ENCODE measurements at places on chromosomes 2 and 18.

DNA sequence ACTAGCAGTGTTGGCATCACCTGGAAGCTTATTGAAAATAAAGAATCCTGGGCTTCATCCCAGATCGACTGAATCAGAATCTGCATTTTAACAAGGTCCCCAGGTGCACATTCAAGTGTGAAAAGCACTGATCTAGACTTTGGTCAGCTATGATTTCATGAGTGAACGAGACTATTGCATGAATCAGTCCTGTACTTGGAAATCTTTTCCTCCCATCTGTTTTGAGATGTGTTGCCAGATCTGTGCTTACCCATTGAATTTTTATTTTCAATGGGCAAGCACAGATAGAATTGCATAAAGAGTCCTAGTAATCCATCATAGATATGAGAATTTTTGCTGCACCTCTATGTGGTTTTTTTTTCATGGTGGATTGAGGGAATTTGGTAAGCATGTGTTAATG lies 64.0 kb downstream of the PMS1 start:
- no peak for DNase-seq

DNA sequence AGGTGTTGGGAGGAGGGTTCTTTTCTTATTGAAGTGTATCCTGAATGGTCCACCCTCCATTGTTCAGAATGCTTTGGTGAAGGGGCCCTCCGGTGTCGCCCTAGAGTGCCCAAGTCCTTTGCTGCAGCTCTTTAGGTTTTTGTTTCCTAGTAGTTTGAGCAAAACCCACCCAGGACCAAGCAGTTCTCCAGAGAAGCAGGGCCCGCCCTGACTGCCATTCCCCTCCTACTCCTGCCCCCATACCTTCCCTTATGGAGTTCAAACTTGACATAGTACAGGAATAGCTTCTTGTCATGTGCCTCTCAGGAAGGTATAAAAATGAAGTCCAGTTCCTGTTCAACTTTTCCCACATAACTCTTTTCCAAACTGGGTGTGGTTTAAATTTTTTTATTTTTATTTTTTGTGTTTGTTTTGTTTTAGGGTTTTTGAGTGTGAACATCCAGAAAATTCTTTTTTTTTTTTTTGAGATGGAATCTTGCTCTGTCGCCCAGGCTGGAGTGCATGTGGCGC lies 5.6 kb downstream of the MERTK start:
- DNase-seq, result no peak

DNA sequence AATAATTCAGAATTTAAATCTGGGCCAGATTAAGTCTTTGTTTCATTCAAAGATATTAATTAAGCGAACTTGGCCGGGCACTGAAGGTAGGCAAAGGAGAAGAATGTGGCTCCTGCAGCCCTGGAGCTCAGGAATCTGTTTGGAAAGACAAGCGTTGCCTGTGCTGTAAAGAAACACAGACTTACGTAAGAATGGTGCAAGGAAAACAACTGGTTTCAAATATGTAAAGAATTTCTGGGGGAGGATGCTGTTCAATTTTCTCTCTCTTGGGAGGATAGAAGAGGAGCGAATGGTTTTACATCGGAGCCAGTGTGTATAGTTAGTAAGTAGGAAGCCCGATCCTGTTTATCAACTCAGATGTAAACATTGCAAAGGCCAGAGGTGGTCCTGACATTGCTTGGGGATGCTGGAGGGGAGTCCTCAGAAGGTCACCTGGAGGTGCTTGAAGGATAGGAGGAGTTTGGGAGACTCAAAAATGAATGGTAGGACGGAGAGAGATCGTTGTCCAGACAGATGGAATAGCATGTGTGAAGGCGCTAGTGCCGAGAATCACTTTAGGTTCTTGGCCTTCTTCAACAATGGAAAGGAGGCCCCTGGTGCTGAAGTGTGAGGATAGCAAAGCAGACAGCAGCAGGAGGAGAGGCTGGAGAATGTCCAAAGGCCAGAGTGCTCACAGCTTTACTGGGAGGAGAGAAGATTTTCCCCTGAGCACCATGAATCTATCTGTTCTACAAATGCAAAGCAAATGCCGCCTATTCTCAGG lies 456.1 kb downstream of the LPIN1 start:
- no peak for DNase-seq

GRCh38 chr2:239818086-239818485 lies 207.1 kb downstream of the NDUFA10 start:
- DNase-seq, result no peak

DNA sequence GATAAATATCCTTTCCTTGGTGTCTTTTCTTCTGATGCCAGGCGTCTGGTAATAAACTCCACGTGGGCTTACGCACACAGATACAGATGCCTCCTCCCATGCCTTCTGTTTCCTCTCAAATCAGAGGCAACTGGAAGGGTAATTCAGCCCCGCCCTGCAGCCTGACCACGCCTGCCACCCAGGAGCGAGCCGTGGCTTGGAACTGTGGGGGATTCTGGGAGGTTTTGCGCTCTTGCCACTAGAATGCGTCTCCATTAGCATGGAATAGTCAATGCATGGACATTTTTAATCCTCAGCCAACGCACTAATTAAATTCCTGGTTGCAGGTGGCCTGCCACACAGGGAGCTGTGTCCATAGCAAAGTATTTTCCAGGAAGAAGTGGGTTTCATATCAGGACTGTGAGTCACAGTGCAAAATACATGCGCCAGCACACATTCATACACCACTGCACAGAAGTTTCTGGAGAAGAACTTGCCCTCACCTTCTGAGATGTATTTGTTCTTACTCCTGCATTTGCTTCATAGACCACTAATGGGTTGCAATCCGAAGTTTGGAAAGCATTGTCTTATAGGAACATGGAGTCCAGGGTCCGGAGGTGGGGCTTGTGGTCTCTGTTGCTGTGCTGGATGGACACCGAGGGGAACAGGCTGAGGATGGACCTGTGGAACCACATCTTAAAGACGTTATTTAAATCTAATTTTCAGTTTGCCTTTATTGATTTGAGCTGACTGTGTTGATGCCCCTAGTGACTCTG lies 151.4 kb downstream of the LDLRAD4 start:
- no peak for DNase-seq

DNA sequence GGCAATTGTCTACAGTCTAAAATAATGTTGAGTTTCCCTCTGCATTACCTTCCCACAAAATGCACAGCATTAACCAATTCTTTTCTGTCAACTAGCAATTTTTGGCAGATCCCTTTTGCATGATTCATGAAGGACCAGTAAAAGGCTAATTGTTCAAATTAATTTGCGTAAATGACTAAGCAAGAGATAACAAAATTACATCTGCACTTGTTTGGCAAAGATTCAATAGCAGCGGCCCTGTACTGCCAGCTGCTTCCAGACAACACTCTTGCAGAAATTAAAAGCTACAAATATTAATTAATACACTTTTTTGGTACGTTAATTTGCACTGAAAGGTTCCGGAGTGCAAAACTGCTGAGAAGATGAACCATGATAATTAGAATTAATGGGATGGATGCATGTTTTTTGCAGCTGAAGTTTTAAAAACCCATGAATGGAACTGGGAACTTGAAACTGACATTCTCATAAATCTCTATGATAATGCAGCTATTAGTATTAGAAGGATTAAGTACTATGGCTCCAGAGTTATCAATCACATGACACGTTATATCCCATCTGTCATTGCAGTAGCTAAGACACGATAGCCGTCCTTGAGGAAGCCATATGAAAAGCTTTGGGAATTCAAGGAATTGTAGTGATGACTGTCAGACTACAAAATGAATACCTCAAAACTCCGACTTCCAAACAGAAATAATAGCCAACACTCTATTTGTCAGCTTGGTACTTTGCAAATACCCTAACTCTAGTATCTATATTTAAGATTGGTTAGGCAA lies 1268.3 kb upstream of the ACVR2A start:
- no peak for DNase-seq

- DNase-seq, result no peak
Observed at GRCh38 chr18:12403601-12404506, 3.9 kb upstream of the PRELID3A start.

DNA sequence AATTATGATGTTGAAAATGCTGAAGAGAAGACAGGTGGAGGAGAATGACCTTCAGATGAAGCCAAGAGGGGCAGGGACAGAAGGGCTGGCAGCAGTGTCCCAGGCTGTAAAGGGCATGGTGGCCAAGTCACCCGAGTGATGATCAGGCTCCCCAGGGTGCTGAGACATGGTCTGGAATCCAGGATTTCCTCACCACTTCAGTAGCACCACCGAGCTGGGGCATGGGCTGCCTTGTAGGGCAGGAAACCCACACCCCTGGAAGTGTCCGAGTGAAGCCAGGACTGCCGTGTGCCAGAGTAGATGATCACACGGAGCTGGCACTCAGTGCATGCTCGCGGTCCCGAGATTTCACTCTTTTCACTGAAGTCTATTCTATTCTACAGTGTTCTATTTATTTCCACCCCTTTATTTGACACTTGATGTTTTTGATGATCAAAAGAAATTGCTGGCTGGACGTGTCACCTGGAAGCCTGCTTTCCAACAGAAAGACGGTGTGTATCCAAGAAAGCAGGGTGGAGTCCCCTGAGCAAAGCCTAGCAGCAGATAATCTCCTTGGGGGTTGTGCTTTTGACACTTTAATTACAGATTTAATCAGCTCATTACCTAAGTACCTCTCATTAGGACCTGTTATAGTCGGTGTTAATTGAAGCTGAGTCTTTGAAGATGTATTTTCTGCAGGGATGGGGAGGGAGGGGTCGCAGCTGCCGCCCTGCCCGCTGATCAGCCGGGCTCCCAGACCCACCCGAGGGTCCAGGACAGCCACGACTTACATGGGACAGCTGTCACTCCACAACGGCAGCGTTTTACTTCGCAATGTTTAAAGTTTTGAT lies 92.3 kb downstream of the SEPTIN10 start:
- DNase-seq, result no peak

GRCh38 chr2:60507211-60507965 lies 46.1 kb downstream of the BCL11A start:
- no peak for DNase-seq

All from H54 (cell line).